ENCODE measurements at places on chromosomes 7 and 10. TPM values are rescaled to one million over a fixed set of nuclear protein-coding genes. Genes with fewer than 3 reads are reported as not detected.

DNA sequence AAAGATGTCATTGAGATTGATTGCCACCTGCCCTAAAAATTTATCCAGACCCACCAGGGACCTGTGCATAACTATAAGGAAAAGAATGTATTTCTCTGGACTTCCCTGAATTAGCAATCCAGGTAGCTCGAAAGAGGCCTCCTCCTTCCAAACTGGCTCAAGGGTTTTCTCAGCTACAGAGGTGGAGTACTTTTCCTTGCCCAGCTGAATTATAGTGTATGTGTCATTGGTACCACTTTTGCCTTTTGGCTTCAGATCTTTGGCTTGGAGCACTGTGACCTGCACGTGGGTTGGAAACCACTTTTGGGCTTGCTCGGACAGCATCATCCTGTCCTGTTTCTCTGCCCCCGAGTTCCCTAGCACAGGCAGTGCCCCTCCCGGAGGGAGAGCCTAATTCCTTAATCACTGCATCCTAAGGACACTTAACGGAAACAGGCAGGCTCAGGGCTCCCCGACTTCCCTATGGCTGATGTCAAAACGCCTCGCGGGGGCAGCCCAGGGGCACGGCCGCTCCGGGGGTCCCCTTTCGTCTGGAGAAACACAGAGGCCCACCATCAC lies 825 bp downstream of the RAB11FIP2 start:
- peak overlapping the region; percentile 76 for H3K4me3 ChIP-seq
- peak overlapping the region; percentile 93 for H3K27ac ChIP-seq
- no peaks in the 10 kb centered on the region for H3K27me3 ChIP-seq

DNA sequence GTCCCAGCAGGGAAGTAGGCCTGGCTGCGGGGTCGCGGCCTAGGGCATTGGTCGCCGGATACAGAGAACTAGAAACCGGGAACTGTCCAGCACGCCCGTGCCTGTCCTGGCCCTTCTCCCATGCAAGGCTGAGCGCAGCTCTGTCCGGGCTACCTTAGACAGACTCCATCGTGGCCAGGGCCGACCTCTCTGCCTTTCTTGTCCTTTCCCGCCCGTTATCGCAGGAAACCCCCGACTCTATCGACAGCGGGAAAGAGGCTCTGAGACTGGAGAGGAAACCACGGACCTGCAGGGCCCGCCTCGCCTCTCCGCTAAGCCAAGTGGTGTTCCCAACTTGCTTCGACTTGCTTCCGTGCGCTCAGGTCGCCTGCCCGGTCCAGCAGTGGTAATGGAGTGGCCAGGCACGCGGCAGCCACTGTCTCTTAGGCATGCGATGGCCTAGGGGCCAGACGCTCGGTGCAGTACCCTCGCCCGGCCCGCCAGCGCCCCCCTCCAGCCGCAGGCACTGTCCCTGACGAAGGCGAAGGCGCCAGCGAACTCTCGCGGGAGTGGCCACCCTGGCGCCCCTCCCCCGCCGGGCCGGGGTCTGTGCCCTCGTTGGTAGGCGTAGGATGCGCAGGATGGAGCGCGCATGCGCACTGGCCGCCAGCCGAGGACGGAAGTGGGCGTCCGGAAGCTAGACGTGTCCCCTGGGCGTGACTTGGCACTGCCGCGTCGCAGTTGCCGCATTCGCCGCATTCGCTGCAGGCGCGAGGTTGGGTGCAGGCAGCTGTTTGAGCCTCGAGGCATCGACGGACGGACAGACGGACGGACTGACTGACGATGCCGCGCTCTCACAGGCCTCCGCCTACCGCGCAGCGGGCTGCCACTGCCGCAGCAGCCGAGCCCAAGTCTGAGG lies 54.4 kb downstream of the MCMBP start:
- no peak overlapping the region for H3K27ac ChIP-seq
- H3K4me3 ChIP-seq, result peak overlapping the region; percentile 27
- H3K36me3 ChIP-seq, result peaks cover 47% of the 10 kb centered on the region
- peak; percentile 95 for DNase-seq
- peaks cover 13% of the 10 kb centered on the region for H3K4me1 ChIP-seq

- H3K4me3 ChIP-seq, result no peak overlapping the region
- H3K27ac ChIP-seq, result no peak overlapping the region
- H3K36me3 ChIP-seq, result no peaks in the 10 kb centered on the region
- no peak for DNase-seq
These were observed 25.8 kb upstream of the AMPH start for GRCh38 chr7:38656968-38657367.

- no peak for DNase-seq
- H3K4me3 ChIP-seq, result no peak overlapping the region
- H3K27ac ChIP-seq, result no peak overlapping the region
- peaks cover 4% of the 10 kb centered on the region for H3K4me1 ChIP-seq
- no peaks in the 10 kb centered on the region for H3K36me3 ChIP-seq
These were observed 322.6 kb downstream of the TFEC start for GRCh38 chr7:115708013-115708341.

DNA sequence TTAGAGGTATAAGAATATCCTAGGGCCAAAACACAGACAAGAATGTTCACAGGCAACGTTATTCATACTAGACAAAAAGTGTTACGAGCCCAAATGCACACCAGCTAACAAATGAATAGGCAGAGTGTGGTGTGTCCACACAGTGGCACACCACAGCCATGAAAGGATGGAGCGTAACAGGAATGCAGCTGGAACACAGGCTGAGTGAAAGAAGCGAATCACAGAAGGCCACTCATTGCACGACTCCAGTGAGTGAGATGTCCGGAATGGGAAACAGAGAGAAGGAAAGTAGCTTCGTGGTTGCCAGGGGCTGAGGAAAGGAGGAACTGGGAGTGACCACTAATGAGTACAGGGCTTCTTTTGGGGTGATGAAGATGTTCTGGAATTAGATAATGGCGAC lies 198.8 kb downstream of the TNS3 start:
- peaks cover 26% of the 10 kb centered on the region for H3K36me3 ChIP-seq
- peak; percentile 30 for DNase-seq
- no peaks in the 10 kb centered on the region for H3K27me3 ChIP-seq
- H3K4me1 ChIP-seq, result peaks cover 56% of the 10 kb centered on the region

DNA sequence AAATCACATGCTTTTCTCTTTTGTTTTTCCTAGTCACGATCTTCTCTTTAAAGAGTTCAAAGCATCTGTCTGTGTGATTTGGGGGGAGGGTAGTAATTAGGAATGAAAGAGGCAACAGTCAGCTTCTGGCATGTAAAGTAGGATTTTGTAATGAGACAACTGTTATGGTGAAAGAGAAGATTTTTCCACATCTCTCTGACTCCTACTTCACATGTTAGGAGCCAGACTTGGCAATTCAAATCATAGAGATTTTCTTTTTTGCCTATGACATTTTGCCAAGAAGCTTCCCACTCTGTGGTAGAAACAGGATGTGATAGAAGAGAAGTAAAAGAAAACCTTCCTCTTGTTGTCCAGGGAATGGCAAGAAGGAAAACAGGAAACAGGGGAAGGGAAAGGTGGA lies 38.3 kb upstream of the KLHL7 start:
- peaks cover 16% of the 10 kb centered on the region for H3K27me3 ChIP-seq
- H3K4me1 ChIP-seq, result no peaks in the 10 kb centered on the region
- no peak for DNase-seq
- H3K36me3 ChIP-seq, result no peaks in the 10 kb centered on the region

GRCh38 chr10:132514821-132515520 lies 22.6 kb upstream of the INPP5A start:
- peak overlapping the region; percentile 15 for H3K27ac ChIP-seq
- DNase-seq, result peak; percentile 74
- peaks cover 40% of the 10 kb centered on the region for H3K4me1 ChIP-seq
- no peaks in the 10 kb centered on the region for H3K27me3 ChIP-seq

DNA sequence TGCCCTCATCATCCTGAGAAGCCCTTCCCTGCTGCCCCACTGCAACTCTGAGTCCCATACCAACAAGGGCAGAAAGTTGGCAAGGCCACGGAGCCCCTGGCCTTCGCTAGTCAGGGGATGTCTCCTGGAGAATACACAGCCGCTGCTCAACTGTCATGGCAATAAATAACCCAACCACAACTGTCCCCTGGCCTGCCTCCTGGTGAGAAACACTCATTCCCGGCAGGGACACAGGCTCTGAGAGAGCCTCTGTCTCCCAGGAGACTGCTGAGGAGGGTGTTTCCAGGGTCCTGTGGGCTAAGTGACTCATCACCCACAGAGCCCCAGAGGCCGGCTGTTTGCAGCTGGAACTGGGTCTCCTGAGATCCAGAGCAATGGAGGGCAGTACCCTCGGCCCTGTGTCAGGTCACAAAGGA lies 354.1 kb downstream of the TNS3 start:
- H3K4me3 ChIP-seq, result no peak overlapping the region
- no peaks in the 10 kb centered on the region for H3K4me1 ChIP-seq
- DNase-seq, result no peak
- no peak overlapping the region for H3K27ac ChIP-seq
- no peaks in the 10 kb centered on the region for H3K27me3 ChIP-seq
- no peaks in the 10 kb centered on the region for H3K36me3 ChIP-seq

DNA sequence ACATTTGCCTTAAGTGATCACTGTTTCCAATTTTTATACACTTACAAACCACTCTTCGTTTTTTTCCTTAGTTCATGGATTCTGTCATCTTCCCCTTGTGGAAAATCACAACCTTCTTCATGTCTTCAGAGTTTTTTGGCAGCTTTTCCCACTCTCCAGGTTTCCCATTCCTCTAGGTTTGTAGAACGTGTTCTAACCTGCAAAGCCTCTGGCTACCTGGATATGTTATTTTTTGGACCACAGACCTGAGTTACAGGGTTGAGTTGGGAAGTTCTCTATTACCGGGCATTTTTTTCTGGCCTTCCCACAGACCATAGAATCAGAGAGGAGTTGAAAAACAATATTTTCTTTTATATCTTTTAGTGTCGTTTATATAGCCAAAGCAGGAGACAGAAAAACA lies 30.2 kb downstream of the NRG3 start:
- H3K27me3 ChIP-seq, result no peaks in the 10 kb centered on the region
- no peaks in the 10 kb centered on the region for H3K4me1 ChIP-seq
- H3K27ac ChIP-seq, result no peak overlapping the region
- H3K36me3 ChIP-seq, result no peaks in the 10 kb centered on the region
- DNase-seq, result no peak

Gene OR9A2
- not detected for total RNA-seq

Gene RAPGEF5
- 16.9 TPM for total RNA-seq

Gene PON3
- 1.2 TPM for total RNA-seq

Gene TFEC
- 0.58 TPM for total RNA-seq
